ENCODE measurements at places on chromosomes 7 and 10.

DNA sequence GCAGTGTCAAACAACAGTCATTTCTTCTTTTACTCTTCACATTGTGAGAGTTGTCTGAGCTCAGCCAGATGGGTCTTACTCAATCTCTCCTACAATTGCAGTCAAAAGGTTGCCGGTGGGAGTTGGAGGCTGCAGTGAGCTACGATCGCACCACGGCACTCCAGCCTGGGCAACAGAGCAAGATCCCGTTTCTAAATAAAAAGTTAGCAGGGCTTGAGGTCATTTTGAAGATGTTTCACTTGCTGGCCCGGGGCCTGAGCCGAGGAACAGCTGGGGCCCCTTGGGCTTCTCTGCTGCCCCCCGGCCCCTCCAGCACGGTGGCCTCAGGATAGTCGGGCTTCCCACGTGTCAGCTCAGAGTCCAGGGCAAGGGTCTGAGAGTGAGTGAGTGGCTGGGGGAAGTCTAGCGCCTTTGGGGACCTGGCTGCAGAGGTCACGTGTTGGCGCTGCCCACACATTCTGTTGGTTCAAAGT, 40.4 kb downstream of the GTF2IRD1 start:
- no peak for DNase-seq

DNA sequence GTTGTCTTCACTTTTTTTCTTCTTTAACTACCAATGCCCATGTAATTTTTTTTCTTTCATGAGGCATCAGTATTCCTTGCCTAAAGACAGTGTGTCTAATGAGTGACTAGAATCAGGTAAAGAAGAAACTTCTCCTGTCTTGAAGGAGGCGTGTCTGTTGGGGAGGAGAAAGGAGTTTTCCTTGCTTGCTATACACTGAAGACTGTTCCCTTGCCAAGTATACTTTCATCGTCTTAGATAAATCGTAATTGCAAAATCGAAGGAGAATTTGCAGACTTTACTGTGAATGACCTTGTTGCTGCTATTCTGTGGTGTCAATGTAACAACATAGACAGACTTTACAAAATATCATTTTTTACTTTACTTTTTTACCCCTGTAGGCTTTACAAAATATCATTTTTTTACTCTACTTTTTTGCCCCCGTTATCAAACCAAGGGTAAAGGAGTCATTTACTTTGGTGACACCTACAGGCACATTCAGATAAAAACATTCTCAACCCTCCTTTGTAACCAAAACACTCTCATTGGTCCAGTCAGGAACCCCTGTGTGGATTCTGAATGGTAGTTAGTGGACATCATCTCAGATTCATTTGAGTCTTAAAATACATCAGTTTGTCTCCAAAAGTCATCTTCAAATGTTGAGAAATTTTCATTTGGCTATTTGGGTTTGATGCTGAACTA, 232.4 kb downstream of the AHR start:
- DNase-seq, result no peak

GRCh38 chr10:34205452-34205851, 609.6 kb downstream of the PARD3 start:
- DNase-seq, result no peak

DNA sequence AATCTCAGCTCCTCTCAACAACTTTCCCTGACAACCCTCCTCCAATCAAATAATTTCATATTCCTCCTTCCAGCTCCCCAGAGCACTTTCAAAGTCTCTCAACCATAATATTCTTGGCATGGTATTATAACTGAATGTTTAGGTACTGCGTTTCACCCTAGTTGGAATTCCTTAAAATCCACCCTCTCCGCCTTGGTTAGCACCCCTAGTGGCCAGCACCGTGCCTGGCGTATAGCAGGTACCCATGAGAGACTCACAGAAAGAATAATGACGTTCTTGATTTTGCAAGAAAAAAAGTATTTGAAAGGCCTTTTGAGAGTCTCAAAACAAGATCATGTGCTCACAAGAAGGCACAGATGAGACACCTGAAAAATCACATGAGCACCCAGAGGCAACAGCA, 50.9 kb downstream of the GLI3 start:
- DNase-seq, result no peak

- DNase-seq, result no peak
Measured at GRCh38 chr10:104316321-104317099, 21.8 kb downstream of the ITPRIP start.

All from SK-N-MC (cell line).